ENCODE measurements at places on chromosomes 11 and 22. TPM values are rescaled to one million over a fixed set of nuclear protein-coding genes. Genes with fewer than 3 reads are reported as not detected.

The RTN4RL2 gene
- 1.5 TPM for total RNA-seq

The KRTAP5-1 gene
- not detected for total RNA-seq

The PDE2A gene
- total RNA-seq: 49.6 TPM

The ADM2 gene
- total RNA-seq: 4.6 TPM

The C22orf31 gene
- total RNA-seq: not detected

The TIMP3 gene
- 279 TPM for total RNA-seq

The EHF gene
- 309 TPM for total RNA-seq

The TMEM41B gene
- total RNA-seq: 37.0 TPM

The OR5AR1 gene
- total RNA-seq: not detected

GRCh38 chr11:80388130-80388529 lies 947.3 kb upstream of the TENM4 start:
- DNase-seq: no peak

- peak; percentile 75 for DNase-seq
Measured at GRCh38 chr22:43343262-43343669, at the start of gene SCUBE1. TSS of gene SCUBE1 (minus strand) at chr22:43343372. CDS start at chr22:43343261, 111 bp downstream.

GRCh38 chr22:42190274-42190673 lies 59.7 kb upstream of the CYP2D6 start:
- no peak for DNase-seq

- DNase-seq: no peak
Measured at GRCh38 chr11:74162681-74163467, 7.9 kb downstream of the C2CD3 start.

GRCh38 chr11:35303596-35304385 lies 115.6 kb downstream of the SLC1A2 start:
- DNase-seq: peak; percentile 65

DNA sequence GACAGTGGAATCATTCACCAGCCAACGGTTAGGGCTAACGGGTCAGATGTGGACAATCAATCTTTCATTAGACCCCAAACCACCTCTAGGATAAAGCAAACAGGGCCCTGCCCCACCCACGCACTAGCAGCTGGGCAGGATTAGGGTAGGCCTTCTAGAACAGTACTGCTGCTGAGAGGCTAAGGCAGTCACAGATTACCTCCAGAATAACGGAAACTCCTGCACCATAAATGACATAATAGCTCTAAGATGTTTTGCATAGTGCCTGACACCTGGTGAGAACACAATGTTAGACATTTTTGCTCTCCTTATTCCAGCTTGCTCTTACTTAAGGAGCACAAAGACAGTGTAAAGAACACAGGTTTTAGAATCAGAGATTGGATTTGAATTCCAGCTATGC lies 1.8 kb downstream of the SYTL2 start:
- no peak for DNase-seq

GRCh38 chr22:49192180-49192856 lies 635.4 kb downstream of the BRD1 start:
- no peak for DNase-seq

- DNase-seq: no peak
Measured at GRCh38 chr11:117607449-117607848, 189.6 kb downstream of the DSCAML1 start.

Measured in ureter (tissue), 1 donor.